ENCODE measurements at places on chromosomes 4 and X.

DNA sequence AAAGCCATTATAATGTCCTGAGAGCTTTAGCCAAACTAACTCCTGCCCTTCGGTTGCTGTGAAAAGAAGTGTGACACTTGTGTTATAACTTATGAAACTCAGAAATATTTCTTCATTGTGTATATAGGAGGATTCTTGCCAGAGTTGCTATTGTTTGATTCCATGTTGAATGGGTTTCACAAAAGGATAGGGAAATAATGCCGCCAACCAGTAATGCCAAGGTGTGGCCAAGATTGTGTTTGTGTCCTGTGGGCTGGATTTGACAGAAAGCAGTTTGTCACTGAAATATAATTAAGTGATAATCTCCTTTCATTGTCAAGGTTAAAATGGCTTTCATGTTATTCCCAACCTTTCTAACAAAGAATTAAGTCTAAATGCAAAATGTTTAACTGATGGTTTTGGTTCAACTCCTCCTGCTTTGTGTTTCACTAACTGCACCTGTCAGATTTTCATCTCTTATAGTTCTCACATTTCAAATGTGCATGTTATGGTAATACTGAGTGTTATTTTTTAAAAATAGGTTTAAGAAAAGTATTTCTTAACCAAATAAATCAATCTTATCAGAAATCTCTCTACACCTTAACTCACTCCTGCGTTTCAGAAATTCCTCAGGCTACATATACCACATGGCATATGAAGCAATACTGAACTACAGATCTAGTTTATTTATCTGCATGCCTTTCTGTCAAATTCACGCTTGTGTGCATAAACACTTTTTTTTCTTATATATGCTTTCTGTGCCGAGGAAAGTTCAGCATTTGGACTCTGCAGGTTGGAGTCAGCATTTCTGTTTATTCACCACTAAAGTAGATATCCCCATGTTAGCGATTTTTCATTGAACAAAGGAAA is at the start of gene CLDN22:
Gene CLDN22 (minus strand): TSS at position 66 of the 849 bp plus-strand sequence. CDS start 58 bp downstream, at position 8.
- DNase-seq, result no peak

- no peak for DNase-seq
Observed at GRCh38 chr4:150771382-150771781, 189.4 kb downstream of the MAB21L2 start.

- DNase-seq, result no peak
Observed at GRCh38 chrX:1027133-1027532, 185.3 kb downstream of the CRLF2 start.

DNA sequence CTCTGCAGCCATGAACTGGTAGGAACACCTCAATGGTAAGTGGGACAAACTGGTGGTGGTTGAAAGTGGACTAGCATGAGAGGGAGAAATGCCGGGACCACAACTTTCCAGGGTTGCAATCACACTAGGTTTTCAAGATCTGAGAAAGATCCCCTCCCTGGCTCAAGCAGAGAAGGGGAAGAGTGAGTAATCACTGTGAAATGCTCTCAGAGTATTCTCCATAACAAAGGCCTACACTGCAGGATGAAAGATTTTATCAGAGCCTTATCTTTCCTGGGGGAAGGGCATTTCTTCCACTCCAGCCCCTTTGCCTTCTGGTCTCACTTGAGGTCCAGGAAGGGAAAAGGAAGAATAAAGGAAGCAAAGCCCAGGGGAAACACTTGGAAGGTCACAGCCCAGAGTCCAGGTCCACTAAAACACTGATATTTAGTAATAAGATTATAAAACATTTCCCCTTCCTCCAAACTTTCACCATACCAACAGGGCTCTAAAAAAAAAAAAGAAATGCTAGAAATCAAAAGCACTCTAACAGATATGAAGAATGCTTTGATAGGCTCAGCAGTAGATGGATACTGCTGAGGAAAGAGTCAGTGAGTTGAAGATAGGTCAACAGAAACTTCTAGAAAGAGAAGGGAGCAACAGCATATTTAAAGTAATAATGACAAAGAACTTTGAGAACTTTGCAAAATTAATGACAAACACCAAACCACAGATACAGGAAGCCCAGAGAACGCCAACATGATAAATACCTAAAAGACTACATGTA is 95.9 kb downstream of the WDFY3 start:
- DNase-seq, result no peak

GRCh38 chr4:164229255-164229654 is 524.7 kb upstream of the SMIM31 start:
- DNase-seq, result no peak

DNA sequence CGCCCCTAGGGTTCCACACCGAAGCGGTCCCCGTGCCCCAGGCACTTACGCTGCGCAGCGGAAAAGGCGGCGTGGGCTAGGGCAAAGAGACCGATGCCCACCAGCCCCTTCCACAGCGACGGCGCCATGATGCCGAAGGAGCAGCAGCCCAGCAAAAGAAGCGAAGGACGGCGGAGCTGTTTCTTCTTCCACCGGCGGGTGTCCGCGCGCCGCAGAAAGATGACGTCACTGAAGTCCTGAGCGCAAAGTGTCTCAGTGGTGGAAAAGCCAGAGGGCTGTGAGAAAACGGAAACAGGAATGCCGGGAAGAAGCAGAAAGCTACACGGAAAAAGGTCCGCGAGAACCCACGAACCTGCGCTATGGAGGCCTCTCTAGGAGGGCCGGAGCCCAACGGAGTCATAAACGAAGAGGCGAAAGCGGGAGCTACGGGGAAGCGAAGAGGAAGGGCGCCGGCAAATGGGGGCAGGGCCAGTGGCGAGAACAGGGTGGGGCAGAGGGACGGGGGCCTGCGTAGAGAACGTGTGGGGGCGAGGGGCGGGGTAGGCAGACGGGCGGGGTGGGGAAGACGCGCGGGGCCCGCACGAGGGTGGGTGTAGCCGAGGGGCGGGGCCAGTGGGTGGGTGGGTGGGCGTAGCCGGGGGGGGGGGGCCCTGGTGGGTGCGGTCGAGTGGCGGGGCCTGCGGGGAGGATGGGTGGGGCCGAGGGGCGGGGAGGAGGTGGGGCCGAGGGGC is at the start of gene MMGT1:
Gene MMGT1 (minus strand): TSS at position 441 of the 731 bp plus-strand sequence. CDS start 313 bp downstream, at position 128.
- peak; percentile 76 for DNase-seq

DNA sequence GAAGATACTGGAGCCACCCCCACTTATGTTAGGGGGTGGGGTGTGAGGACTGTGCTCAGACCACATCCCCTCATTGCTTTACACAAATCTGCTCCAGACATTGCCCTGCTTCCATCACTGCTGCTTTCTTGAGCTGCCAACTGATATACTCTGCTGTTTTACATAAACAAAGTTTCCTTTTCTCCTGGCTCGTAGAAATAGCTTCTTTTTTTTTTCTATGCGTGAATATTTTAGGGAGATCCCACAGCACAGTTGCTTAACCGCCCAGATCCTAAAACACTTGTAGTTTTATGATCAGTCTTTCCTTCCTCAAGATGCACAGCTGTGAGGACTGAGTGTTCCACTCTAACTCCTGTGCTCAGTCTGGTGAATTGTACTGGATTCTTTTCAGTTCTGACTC is 768.4 kb downstream of the PCDH18 start:
- DNase-seq, result no peak

GRCh38 chr4:125433453-125433852 is 118.7 kb downstream of the FAT4 start:
- no peak for DNase-seq

- no peak for DNase-seq
Observed at GRCh38 chrX:155893521-155893920, 12.4 kb downstream of the VAMP7 start.

DNA sequence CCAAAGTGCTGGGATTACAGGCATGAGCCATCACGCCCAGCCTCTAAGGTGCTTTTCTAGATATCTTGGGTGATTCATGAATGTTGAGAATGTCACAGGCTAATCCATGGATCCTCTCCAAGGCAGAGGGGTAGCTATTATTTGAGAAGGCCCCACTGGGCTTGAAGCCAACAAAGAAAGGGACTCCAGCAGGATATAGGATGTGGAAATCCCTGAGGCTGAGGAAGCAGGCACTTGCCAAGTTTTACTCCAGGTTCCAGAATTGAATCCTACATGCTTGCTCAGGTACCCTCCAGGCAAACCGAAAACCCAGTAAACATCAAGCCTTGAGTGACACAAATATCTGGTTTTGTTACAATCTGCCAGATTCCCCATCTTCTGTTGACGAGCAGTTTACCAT is 15.8 kb downstream of the NLGN3 start:
- no peak for DNase-seq

DNA sequence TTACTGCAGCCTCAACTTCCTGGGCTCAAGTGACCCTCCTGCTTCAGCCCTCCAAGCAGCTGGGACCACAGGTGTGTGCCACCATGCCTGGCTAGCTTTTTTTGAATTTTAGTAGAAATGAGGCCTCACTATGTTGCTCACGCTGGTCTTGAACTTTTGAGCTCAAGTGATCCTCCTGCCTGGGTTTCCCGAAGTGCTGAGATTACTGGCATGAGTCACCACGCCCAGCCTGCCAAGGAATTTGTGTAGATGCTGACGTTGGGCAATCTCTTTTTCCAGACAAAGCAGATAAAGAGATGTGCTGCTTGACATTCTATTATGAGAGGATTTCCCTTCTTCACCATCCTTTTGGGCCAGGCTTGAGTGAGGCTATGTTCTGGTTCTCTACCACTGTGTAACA is 254.5 kb upstream of the RPS6KA3 start:
- DNase-seq, result no peak

DNA sequence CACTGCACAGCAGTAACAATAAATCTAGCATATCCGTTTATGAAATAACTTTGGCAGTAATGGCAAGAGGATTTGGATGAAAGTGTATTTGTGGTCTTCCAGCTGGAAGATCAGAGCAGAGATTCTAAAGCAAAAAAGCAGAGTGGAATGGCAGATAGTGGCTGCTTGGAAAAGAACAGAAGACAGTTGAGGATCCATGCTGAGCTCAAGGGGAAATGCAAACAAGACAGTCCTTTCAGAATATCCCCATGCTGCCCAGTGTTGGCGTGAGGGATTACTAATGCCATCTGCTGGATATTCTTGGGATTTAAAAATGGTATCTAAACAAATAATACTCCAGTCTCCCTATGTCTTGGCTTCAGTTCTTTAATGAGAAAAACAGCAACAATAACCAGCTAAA is 629.1 kb upstream of the ATOH1 start:
- no peak for DNase-seq

Data from activated gamma-delta T cell treated with Interleukin-2 at 50 U/mL for 16 hours (primary cell).